ENCODE measurements at places on chromosomes 5 and 9.

GRCh38 chr9:35689542-35690293 lies at the start of gene TPM2:
Gene TPM2, minus strand, starts transcription at chr9:35689925. Its CDS starts 108 bp downstream, at chr9:35689817.
- DNase-seq = no peak

DNA sequence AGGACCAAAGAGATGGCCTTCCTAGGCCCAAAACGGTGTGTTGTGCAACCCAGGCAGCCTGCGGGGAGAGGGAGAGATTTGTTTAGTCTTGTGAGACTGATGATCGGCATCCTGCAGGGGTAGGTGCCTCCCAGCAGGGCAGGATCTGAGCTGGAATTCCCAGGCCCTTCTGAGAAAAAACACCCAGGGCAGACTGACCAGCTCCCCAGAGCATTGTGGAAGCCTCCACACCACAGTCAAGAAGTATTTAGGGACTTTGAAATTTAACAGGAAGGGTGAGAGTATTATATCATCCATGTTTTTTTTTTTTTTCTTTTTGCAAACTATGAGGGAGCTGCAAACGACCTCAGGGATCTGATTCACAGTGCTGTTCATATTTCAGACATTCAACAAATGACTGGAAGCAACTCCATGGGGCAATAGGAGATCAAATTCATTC lies 104.5 kb upstream of the LHFPL2 start:
- DNase-seq = no peak

GRCh38 chr9:133995012-133995896 lies 3.1 kb upstream of the VAV2 start:
- no peak for DNase-seq

DNA sequence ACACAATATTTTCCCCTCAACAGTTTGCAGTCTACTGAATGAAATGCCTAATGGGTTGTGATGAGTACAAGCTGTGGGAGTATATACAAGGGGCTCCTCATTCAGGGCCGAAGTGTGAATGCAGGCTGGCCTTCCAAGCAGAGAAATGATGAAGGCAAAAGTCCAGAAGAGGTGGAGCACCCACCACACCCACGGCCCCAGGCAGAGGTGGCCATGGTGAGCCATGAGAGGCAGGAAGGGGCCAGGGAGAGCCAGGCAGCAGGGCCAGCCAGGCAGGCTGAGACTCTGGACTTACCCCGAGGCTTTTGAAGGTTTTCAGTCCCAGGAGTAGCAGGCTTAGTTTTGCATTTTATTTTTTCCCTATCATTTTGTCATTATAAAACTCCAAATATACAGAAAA lies 218.1 kb downstream of the AUH start:
- DNase-seq = no peak

DNA sequence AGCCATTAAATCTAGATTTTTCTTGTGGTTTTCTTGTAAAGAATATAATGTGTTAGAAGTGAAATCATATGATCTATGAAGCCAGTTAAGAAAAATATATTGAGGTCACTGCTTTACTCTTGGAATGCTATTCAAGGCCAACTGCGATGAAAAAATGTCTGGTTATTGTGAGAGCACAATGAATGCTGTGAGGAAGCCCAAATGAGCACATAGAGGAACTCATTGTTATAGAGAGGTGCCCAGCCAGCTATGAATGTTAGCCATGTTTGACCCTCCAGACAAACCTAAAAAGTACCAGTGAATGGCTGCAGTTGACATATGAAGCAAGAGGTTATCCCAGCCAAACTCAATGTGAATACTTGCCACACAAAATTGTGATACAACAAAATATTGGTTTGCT lies 359.8 kb upstream of the FAM174A start:
- DNase-seq = no peak

GRCh38 chr9:108083160-108083750 lies 593.7 kb upstream of the KLF4 start:
- no peak for DNase-seq

DNA sequence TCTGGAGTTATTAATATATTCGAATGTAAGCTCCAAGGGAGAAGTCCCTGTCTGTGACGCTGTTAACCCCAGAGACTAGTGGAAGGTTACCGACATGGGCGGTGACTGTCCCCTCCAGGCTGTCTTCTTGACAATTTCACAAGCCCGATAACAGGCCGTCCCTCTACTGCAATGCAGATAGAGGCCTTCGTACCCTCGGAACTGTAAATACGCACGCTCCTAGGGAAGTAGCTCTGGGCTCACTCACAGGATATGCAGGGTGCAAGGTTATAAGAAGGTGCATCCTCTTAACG lies 680 bp upstream of the RFK start:
- DNase-seq = peak; percentile 39

DNA sequence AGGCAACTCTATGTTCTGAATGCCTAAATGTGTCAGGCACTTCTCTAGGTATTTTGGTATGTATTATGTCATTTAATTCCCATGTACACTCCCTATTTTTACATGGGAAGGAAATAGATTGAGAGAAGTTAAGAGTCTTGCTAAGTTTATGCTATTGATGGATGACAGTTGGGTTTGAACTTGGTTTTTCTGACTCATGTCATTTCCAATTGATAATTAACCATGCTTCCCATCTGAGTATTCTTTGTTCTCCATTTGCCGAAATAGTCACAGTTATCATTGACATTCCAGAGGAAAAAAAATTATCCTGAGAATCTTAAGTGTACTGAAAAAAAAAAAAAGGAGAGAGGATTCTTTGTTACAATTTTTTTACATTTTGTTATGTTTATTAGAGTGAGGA lies 23.1 kb upstream of the DMRTA1 start:
- no peak for DNase-seq

DNA sequence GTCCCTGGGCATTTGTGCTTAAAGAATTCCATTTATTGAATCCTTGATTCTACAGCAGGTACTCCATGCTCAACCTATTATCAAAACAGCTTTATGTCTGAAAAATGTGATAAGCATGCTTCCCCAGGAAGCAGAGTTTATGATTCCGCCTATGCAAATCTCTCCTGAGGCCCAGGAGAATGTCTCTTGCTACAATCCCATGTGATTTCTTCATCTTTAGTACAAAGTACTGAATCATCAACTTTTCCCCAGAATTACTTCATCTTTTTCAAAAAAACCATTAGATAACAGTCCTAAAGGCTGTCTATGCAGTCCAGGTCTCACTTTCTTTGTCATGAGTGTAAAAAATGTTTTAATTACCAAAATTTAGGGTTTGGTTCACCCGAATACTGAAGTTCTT lies 130.2 kb upstream of the ADAMTSL1 start:
- no peak for DNase-seq

DNA sequence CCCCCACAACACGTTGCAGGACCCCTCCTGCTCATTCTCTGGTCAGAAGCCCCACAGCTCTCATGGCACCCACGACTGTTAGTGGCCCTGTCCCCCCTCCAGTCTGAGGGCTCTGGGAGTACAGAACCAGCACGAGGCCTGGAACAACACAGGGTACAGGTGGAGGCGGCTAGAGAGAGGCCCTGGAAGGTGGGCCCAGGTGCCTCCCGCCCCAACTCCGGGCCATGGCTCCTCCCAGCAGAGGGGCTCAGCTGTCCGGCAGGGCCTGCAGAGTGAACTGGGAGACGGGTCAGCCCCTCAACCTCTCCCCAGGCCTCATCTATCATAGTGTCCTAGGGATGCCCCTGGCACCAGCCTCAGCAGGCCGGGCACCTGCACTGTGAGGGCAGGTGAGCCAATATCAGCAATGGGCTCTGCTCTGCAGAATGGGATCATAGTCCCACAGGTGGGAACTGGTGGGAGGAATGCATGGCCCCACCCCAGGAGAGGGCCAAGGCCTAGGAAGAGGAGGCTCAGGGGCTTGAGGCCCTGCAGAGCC lies 58.6 kb downstream of the BARX1 start:
- DNase-seq = no peak

- no peak for DNase-seq
These were observed 566.0 kb downstream of the CAAP1 start for GRCh38 chr9:26326563-26326962.

- no peak for DNase-seq
These were observed 135.8 kb downstream of the KDM4C start for GRCh38 chr9:6893350-6894131.

All from activated T-cell treated with anti-CD3 and anti-CD28 coated beads for 48 hours (primary cell).